ENCODE measurements at places on chromosomes 3 and 15.

DNA sequence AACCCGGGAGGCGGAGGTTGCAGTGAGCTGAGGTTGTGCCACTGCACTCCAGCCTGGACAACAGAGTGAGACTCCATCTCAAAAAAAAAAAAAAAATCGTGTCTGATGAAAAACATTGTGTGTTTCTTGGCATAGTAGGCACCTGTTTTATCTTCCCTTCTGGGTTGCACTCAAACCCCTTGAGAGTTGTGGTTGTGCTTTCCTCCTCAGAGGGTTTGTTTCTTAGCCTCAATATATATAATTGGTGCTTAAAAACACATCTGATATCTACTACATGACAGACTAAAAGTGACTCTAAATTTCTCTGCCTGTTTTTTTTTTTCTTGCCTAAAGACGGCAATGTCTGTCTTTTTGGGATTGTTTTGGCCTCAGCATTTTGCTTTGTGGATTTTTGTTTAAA, 7.6 kb downstream of the NR1D2 start:
- DNase-seq, result no peak

GRCh38 chr15:44550256-44550655, 13.3 kb downstream of the EIF3J start:
- DNase-seq, result no peak

DNA sequence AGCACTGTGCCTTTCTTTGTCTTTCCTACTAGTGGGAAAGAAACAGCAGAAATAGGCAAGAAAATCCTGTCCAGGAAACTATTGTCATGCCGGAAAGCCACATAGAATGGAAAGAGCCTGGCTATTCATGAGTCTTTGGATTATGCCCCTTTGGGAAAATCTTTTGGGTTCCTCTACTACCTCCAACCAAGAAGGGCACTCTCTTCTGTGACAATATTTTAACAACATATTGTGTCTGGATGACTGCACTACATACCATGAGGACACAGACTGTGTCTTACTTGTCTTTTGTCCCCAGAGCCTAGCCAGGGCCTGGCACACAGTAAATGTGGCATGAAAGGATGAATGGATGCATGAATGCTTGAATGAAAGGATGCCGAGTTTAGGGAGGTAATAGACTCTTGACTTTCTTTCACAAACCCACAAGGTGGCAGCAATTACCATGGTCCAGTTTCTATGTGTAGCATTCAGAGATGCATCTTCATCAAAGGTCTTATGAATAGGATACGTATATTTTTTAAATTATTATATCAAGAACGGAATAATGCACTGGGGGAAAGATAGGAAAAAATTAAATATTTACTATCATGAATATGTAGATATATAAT, 30.3 kb downstream of the ARL14 start:
- peak; percentile 64 for DNase-seq

GRCh38 chr15:70133296-70133695, 35.6 kb upstream of the TLE3 start:
- DNase-seq, result no peak

GRCh38 chr3:43862992-43863805, 172.5 kb downstream of the ABHD5 start:
- DNase-seq, result no peak

DNA sequence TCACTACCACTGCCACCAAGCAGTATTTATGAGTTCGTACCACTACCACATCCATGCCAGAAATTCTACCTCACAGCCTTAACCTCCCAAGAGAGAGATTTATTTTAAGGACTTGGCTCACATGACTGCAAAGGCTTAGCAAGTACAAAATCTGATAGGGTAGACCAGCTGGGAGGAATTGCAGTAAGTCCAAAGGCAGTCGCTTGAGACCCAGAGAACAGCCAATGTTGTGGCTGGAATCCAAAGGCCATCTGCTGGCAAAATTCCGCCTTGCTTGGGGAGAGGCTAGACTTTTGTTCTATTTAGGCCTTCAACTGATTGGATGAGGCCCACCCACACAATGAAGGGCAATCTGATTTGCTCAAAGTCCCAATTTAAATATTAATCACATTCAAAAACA, 101.4 kb upstream of the STT3B start:
- no peak for DNase-seq

DNA sequence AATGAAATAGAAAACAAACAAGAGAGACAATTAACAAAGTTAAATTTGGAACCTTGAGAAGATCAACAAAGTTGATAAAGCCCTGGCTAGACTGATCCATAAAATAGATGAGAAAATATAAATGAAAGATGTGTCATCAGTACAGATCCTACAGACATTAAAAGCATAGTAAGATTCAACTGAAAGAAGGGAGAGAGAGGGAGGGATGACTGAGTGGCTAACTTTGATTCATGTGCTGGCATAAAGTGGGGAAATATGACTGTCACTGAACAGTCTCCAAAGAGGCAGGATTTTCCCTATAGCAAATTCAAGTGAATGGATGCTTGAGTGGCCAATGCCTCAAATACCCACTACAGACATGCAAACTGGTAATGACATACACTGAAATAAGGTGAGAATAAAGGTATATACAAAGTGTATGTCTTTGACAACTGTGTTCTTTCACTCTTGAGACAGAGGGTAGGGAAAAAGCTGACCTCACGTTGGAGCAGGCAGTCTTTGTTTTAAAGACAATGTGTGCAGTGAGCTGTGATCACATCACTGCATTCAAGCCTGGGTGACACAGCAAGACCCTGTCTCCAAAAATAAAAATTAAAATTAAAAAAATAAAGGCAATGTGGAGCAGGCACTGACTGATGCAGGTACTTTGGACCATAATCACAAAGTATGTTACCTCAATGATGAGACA, 35.9 kb upstream of the CHD2 start:
- no peak for DNase-seq

GRCh38 chr3:184825121-184825820, 13.3 kb downstream of the VPS8 start:
- no peak for DNase-seq

GRCh38 chr15:100623301-100623700, 20.9 kb downstream of the ASB7 start:
- no peak for DNase-seq

GRCh38 chr3:46848271-46849044, 14.8 kb downstream of the MYL3 start:
- DNase-seq, result no peak

DNA sequence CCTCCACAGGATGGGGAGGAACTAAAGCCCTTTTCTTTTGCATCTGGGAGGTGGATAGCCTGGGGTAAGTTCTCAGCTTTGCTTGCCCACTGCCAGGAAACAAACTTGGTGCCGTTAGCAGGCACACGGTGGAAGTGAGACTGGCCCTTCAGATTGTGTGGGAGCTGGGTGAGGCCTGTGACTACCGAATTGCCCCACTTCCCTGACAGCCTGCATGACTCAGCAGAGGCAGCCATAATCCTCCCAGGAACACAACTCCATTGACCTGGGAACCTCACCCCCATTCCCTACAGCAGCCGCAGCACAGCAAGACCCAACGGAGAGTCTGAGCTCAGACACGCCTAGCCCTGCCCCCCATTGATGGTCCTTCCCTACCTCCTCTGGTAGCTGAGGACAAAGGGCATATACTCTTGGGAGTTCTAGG, 282.6 kb downstream of the KLF13 start:
- DNase-seq, result peak; percentile 79

DNA sequence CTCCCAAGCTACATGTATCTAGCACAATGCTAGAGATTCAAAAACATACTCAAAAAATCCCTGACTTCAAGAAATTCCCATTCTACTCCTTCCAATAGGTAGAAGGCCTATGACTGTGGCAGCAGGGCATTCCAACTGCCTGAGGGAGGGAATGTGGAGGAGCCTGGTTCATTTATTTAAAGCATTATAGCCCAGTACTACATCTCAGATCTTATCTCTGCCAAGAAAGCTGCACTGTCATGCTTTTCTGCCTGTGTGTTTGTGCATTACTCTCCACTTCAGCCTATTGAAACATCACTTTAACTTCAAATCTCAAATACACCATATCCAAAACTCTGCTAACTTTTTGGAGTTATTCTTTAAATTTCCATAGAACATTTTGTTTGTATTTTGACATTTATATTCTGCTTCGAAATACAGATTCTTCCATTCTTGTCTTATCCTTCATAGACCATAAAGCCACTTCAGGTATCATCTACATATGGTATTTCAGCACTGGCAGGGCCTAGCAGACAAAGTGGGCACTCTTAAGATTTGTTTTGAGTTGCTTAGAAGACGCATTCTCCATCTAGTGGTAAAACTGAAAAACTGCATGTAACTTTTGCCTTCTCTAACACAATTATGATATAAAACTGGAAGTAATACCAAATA, 59.1 kb upstream of the NEDD4 start:
- peak; percentile 13 for DNase-seq

DNA sequence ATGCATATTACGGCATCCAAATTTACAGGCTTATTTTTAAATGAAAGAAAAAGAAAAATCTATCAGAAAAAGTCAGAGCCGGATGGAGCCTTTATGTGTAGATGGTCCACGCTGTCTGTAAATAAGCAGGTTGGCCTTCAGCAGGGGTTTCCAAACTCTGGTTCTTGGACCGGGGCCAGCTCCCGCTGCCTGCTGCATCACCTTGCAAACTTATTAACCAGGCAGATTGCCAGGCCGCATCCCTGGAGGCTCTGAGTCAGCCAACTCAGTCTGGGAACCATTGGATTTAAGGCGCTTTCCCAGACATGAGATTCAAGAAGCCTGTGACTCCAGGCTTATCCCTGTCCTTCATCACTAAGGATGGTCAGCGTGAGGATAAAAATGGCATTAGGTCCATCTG, 212.4 kb downstream of the OPA1 start:
- DNase-seq, result peak; percentile 89

GRCh38 chr3:4976109-4976508, 3.1 kb upstream of the BHLHE40 start:
- no peak for DNase-seq

DNA sequence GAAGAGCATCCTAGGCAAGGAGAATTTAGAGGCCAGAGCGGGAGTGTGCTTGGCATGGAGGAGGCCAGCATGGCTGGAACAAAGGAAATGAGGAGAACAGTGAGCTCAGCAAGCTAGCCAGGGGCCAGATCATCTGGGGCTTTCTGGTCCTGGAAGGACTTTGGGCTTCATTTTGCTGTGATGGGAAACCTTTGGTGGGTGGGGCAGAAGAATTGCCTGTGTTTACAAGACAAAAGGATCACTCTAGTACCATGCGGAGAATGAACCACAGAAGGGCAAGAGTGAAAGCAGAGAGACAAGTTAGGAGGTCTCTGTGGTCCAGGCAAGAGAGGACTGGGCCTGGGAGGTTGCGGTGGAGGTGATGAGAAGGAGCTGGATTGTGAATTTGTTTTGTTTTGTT, 61.6 kb upstream of the FOXP1 start:
- no peak for DNase-seq

- no peak for DNase-seq
Measured at GRCh38 chr3:172708921-172709773, 1.7 kb downstream of the NCEH1 start.

- no peak for DNase-seq
Measured at GRCh38 chr3:46901591-46902187, 24.2 kb downstream of the PTH1R start.

DNA sequence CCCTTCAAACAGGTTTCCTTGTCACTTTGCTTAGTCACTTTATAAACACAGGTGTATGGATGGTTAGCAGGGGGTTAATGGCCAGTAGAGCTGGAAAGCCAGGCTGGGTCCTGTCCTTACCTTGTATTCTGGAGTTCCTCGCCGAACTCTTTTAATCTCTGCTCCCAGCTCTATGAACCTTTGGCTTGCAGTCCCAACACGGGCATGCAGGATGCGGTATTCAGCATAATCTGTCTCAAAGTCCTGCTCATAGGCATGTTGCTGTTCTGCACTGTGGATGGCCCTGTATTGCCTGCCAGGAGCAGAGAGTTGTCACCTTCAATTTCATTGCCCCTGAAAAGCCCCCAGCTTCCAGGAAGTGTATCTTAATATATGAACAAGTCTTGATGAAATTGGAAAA, 2.7 kb downstream of the ELL3 start:
- DNase-seq, result no peak

DNA sequence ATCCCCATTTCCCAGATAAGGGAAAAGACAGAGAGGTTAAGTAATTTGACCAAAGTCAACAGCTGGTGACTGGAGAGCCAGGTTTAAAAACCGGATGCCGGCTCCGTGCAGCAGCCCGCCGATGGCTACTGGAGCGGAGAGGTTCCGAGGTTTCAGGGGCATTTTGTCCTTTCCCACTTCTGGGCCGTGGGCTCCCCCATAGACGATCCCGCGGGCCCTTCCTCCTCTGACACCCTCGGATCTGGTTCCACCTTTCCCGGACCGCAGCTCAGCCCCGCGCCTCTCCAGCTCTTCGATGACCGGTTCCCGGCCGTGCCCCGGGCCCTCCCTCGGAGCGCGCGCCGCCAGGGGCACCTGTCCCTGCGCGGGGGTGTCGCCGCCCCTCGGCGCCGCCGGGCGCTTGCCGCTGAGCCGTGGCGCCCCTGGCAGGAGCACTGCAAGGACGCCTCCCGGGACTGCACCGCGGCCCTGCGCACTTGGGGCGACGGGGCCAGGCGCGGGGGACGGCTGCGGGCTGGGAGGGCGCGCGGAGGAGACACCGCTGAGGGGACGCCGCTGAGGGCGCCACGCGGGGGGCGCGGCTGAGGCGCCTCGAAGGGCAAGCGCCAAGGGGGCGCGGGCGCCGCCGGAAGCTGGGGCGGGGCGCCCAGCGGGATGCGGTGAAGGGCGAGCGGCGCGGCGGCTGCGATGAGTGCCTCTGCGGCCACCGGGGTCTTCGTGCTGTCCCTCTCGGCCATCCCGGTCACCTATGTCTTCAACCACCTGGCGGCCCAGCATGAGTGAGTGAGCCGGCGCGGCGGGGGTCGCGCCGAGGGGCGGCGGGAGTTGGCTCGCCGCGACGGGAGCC, at the start of gene TM6SF1:
Gene TM6SF1 (plus strand): TSS at position 652 of the 847 bp plus-strand sequence. CDS start 36 bp downstream, at position 688.
- no peak for DNase-seq

DNA sequence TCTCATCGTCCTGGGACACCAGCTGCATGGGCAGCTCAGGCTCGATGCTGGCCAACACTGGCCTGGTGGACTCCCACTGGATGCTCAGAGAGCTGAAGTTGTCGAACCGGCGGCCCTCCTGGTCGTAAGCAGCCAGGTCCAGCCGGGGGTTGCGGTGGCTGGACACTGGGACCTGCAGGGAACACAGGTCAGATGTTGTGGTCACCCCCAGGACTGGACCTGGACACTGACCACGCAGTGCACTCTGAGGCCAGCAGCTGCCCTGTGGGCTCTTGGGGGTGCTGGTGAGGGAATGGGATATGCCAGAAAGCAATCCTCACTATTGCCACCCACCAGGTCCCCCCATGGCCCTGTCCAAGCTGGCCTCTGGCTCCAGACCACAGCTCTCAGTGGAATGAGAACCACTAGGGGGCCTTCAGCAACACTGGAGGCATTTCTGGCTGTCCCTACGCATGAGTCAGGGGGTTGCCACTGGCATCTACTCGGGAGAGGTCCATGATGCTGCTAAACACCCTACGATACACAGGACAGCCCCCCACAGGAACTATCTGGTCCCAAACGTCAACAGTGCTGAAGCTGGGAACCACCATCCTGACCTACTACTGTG, 66.1 kb downstream of the NUP210 start:
- DNase-seq, result no peak

DNA sequence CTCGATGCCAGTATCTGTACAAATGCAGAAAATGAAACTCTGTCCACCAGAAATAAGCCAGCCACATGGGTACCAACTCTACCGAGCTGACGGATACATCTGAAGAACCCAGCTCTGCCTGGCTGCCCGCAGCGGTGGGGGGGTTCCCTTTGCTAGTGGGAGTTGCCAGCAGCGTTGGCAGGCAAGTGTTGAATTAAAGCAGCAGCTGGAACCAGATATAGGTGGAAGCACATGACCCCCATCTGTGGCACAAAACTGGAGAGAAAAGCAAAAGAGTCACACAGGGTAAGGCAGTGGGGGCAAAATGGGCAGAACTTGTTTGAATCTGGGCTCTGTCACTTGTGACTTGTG, 17.9 kb downstream of the CRYGS start:
- no peak for DNase-seq

GRCh38 chr3:24707936-24708335, 213.3 kb upstream of the THRB start:
- no peak for DNase-seq

All from NCI-H1436 (cell line).